ENCODE measurements at places on chromosomes 3 and 15. TPM values are rescaled to one million over a fixed set of nuclear protein-coding genes. Genes with fewer than 3 reads are reported as not detected.

The CILP gene
- not detected for total RNA-seq

The EIF1B gene
- total RNA-seq, result 14.5 TPM

The THRB gene
- total RNA-seq, result not detected

The IL17RB gene
- total RNA-seq, result under 0.01 TPM

The KNL1 gene
- 14.5 TPM for total RNA-seq

The SAMMSON gene
- total RNA-seq, result under 0.01 TPM

The SLC2A2 gene
- not detected for total RNA-seq

The GP5 gene
- under 0.01 TPM for total RNA-seq

The CNOT10 gene
- total RNA-seq, result 20.6 TPM

The SMCO1 gene
- not detected for total RNA-seq

The SLC51A gene
- total RNA-seq, result not detected

The CPN2 gene
- not detected for total RNA-seq

The COL6A5 gene
- total RNA-seq, result under 0.01 TPM

The GXYLT2 gene
- 43.3 TPM for total RNA-seq

The SLC22A14 gene
- total RNA-seq, result 0.36 TPM

The CPLX3 gene
- not detected for total RNA-seq

The LMAN1L gene
- total RNA-seq, result not detected

The PLA1A gene
- total RNA-seq, result 52.3 TPM

The TERC gene
- total RNA-seq, result 589 TPM

The FBN1 gene
- 22.3 TPM for total RNA-seq

The SV2B gene
- 0.33 TPM for total RNA-seq

The DIPK2A gene
- total RNA-seq, result 23.1 TPM

The CHRM5 gene
- total RNA-seq, result not detected

The KNG1 gene
- total RNA-seq, result not detected

The DPPA2 gene
- total RNA-seq, result not detected

The PSTPIP1 gene
- not detected for total RNA-seq

The SLC7A14 gene
- total RNA-seq, result not detected

The MEGF11 gene
- total RNA-seq, result 0.15 TPM

The SLITRK3 gene
- total RNA-seq, result not detected

The SRGAP3 gene
- 7.9 TPM for total RNA-seq
